ENCODE measurements at places on chromosomes 16 and 17.
A peak's percentile ranks its signal among the peaks of the same experiment; 100 is the strongest.

DNA sequence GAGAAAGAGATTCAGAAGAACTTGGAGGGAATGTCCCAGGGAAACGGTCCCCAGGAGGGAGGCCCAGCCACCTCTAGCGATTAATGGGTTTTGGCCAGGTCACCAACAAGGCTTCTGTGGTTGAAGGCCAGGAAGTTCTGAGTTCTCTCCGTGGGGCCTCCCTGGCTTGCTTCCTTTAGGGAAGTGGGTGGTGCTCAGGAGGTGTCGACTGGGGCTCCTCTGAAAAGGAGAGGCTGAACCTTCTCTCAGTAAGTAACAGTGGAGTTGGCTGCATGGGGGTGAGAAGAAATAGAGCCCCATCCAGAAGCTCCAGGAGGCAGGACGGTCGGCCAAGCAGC is 77.1 kb upstream of the GSE1 start:
- no peak for DNase-seq

- no peak for DNase-seq
Measured at GRCh38 chr17:38890410-38890746, 20.5 kb downstream of the LASP1 start.

- no peak for DNase-seq
Measured at GRCh38 chr16:14020141-14020540, 51.0 kb upstream of the MRTFB start.

DNA sequence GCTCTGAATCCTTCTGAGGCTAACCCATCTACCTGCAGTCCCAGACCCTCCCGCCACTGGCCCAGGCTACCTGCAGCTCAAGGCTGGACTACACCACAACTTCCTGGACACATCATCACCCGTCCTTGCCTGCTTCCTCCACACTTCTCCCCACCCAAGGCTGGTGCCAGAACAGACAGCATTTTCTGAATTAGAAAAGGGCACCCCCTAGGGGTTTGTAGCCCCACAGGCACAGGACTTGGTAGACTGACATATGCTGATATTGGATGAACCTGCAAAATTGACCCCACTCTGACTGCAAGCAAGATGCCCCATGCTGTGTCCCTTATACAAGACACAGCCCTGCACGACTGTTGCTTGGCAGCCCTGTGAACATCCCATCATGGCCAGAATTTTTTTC is 271.5 kb upstream of the C16orf82 start:
- peak; percentile 32 for DNase-seq

GRCh38 chr17:75549246-75550138 is 24.0 kb downstream of the LLGL2 start:
- peak; percentile 70 for DNase-seq

DNA sequence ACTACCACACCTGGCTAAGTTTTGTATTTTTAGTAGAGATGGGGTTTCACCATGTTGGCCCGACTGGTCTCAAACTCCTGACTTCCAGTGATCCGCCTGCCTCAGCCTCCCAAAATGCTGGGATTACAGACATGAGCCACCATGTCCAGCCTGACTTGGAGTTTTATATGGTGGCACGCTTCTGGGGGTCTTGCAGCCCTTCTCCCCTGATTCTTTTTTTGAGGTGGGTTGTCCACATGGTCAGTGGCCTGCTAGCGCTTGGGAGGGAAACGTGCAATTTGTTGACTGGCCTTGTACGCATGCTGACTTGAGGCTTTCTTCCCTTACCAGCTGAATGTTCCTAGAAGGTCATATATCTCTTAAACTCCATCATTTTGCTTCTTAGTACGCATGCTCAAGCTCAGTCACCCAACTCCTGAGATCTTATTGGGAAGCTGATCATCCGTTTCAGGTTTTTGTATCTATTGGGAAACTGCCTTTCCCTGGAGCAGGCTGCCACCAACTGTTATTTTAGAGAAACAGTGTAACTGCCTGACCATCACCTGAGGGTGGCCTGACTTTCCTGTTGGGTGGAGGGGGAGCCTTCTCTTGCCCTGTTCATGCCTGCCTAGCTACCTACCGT is 13.7 kb upstream of the LDHD start:
- no peak for DNase-seq

- no peak for DNase-seq
Measured at GRCh38 chr17:78127888-78128550, 536 bp downstream of the TMC6 start.

DNA sequence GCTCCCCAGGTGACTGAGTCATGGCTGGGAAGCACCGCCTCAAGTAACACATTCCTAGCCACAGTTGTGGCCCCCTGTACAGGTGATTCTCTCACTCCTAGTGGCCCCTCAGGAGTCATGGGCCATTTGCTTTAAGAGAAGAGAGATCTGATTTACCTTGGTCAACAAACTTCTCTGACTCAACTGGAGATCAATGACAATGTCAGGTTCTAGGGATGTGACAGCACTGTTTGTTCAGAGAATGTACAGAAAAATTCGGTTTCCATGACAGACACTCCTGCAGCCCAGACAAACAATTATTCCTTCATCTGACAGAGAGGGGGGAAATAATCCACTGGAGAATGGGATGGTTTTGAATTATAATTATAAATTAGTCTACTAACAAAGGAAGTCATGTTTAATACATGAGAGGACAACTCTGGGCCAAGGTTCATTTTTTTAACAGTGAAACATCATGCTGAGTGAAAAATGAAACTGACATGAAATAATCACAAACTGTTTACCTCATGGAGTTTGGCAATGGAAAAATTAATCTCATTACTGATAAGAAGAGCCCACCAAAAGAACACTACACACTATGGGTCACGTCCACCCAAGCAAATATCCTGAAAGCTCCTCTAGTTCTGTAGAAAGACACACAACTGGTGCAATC is 9.7 kb downstream of the ERN1 start:
- no peak for DNase-seq

DNA sequence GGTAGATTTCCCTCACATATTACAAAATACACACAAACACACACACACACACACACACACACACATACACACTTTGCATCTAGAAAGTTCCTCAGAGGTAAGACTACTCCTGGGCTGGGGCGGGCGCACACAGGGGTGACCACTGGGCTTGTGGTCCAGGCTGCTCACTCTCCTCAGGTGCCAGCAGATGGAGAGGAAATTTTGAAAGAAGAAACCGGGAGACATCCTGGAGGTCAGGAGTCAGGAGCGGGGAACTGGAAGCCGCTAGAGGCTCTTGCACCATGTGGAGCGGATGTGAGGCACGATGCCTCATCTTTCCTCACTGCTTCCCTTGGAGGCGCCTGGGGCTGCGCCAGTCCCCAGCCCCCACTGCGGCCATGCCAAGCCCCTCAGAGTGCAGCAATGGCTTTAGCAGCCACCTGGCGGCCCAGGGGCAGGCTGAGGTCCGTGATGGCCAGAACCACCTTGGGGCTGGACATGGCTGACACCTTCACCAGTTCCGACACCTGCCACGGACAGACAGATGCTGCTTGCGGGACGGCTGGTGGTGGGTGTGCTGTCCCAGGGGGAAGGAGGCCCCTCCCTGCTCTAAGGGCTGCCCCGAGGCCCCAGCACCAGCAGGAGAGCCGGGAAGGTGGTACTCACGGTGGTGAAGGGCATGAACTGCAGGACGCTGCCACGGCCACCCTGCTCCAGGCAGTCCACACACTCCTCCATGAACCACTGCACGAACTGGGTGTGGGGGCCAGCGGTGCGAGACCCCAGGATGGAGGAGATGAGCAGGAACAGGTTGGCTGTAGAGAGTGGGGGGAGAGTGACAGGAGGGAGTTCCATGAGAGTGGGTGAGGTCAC is 4.1 kb downstream of the CSF3 start:
- no peak for DNase-seq

- no peak for DNase-seq
Measured at GRCh38 chr17:74164446-74165045, 38.9 kb upstream of the RPL38 start.

DNA sequence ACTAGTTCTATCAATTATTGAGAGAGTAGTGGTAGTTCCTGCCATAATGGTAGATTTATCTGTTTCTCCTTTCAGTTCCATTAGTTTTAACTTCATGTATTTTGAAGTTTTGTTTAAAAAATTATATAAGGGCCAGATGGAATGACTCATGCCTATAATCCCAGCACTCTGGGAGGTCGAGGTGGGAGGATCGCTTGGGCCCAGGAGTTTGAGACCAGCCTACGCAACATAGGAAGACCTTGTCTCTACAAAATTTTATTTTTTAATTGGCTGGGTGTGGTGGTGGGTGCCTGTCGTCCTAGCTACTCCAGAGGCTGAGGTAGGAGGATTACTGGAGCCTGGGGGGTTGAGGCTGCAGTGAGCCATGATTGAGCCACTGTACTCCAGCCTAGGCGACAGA is 14.1 kb upstream of the UBTF start:
- DNase-seq: no peak

DNA sequence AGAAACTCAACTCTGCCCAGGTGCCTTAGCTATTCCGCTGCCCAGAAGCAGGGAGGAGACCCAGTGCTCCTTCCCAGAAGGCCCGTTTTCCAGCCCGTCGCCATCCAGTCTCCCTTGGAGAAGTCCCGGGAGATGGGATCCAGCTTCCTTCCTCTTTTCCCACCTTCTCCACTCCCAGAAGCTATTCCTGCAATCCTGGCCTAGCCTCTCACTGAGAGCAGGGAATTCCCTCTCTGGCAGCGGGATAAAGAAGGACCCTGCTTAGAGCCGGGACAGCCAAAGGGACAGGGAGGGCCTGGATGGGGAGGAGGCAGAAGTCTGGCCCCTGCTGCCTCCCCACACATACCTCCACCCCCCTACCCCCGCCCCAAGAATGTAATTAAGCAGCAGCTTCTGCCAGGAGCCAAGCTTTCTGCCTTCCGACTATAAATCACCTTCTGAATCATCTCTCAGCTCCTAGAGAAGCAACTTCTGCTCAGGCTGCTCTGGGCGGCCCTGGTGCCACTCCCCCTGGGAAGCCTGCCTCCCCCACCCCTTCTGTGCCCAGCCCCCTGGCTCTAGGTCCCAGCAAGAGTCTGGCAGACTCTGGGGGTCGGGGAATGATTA is 6.4 kb downstream of the WNT3 start:
- DNase-seq: no peak

- peak; percentile 80 for DNase-seq
Measured at GRCh38 chr17:38608648-38609047, 2.9 kb upstream of the SRCIN1 start.

GRCh38 chr17:81130385-81131361 is 34.6 kb upstream of the PVALEF start:
- DNase-seq: no peak

GRCh38 chr17:31788956-31789355 is 70.1 kb downstream of the COPRS start:
- DNase-seq: no peak

DNA sequence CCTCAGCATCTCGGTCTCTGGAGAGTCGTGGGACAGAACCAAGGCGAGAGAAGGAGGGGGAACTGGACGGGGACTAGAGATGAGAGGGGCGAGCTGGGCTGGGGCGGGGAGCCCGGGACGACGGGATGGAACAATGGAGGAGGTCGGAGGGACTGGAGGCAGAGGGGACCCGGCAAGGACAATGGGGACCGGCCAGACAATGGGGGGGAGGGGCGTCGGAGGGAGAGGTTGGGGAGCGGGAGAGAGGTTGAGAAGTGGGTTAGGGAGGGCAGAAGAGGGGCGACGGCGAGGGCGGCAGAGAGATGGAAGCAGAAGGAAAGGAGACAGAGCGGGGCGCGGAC is 719 bp downstream of the NGFR start:
- no peak for DNase-seq

GRCh38 chr17:77144227-77144626 is 3.5 kb downstream of the SEC14L1 start:
- DNase-seq: no peak

GRCh38 chr16:58284469-58284868 is 10.4 kb downstream of the PRSS54 start:
- no peak for DNase-seq

GRCh38 chr17:9187828-9188227 is 166.5 kb downstream of the NTN1 start:
- DNase-seq: no peak

DNA sequence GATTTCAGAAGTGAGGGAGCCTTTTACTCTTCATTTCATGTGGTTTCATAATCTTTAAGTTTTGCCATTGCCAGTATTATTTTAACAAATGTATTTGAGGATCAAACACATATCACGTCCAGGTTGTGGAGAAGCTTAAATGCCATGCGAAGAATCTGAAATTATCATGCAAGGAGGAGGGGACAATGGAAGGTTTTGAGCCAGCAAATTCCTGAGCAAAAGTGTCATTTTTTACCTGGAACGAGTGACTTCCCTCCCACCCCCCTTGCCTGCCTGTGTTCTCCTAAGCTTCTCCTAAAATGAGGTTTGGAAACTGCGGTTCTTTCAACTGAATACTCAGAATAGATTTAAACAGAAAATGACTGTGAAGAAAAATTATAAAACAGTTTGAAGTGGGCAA is 77.6 kb downstream of the C16orf95 start:
- DNase-seq: no peak

- DNase-seq: no peak
Measured at GRCh38 chr16:79801646-79802045, 201.1 kb upstream of the MAF start.

DNA sequence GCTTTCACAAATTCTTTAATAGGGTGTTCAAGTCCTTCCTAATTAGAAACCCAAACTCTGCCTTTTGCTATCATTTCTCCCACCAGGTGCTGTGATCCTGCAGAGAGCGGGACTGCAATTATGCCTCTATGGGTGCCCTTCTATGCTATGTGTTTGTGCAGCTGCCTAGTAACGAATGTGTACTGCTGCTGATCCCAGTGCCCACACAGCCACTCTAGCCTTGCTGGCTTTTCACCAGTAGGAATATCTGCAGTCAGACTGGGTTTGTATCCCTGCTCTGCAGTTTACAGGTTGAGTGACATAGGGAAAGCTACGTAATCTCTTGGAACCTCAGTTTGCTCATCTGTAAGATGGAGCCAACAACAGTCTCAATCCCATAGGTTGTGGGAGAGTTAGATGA is 179.6 kb upstream of the IRX3 start:
- peak; percentile 49 for DNase-seq

DNA sequence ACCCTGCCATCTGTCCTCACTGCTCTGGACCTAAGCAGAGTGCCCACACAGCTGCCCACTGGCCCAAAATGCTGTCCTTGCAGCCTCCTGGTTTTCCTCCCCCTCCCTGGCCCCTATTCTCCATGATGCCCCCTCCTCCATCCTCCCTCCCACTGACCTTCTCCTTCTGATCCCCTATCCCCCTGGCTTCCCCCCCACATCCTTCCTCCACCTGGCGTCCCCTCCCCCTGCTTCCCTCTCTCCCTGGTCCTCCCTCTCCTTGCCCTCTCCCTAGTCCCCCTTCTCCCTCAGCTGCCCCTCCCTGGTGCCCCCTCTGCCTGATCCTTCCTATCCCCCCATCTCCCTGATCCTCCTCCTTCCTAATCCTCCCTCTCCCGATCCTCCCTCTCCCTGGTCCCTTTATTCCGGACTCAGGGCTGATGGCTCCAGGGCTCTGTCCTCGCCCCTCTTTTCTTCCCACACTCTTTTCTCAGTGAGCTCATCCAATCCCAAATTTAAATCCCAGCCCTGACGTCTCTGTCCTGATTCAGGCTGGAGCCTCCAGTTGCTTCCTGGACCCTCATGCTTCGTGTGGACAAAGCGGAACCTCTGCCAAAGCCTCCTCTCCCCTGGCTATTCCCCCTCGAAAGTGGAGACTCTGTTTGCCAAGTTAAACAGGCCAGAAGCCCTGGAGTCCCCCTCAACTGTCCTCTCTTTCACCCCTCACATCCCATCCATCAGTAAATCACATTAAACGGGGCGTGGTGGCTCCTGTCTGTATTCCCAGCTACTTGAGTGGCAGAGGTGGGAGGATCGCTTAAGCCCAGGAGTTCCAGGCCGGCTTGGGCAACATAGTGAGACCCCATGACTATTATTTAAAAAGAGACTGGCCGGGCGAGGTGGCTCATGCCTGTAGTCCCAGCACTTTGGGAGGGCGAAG is 18.1 kb upstream of the RHBDF2 start:
- no peak for DNase-seq
